Lung microvascular endothelial cell (primary cell): ENCODE measurements at places on chromosomes 4 and X.

DNA sequence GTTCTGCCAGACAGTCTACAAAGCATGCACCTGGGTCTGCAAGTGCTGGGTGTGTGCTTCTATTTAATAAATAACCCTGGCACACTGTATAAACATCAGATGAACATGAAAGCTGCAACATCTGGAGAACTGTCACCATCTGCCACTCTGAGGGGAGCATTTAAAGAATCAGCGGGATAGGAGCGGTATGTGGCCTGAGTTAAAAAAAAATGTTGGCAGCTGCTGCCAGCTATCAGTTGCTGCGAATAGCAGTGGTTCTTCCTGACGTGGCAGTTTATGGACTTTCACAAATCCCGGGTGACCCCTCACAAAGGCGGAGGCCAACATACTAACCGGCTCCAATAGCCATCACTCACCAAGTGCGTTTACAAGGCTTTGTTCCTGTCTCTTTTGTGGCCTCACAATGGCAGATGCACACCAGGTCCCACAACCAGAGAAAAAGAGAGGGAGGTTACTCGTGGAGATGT lies 95.1 kb downstream of the RASL11B start:
- peak; percentile 66 for DNase-seq

GRCh38 chr4:93912146-93912545 lies 83.6 kb downstream of the ATOH1 start:
- no peak for DNase-seq

DNA sequence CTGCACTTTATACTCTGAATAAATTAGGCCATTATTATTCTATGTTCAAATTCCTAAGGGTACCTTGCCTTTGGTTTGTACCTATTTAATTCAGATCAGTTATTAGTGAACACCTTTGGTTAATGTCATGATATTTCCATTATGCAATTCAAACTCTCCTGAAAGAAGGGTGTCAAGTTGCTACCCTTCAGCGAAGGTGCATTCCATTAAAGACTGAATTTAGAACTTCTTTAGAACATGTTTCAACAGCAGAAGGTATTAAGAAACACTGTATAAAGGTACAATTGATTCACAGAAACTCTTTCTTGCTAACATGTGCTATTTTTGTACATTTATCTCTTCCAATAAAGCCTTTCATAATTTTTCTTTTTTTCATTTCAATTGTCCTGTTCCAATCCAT lies 1545.4 kb upstream of the PCDH10 start:
- no peak for DNase-seq

DNA sequence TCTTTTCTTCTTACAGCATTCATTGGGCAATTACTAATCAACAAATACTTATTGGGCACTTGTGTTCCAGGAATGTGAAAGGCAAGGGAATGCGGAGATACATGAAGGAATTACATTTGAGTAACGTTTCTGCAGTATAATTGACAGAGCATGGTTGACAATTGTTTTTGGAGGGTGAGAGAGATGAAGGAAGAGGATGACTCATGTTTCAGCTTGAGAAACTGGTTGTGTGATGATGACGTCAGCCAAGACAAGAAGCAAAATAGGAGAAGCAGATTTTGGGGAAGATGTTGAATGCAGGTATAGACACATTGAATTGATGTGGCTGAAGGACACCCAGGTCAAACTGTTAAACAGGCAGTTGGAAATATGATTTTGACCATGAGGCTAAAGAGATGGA lies 8.0 kb upstream of the CPEB2 start:
- peak; percentile 49 for DNase-seq

GRCh38 chr4:145295547-145295946 lies 115.2 kb upstream of the OTUD4 start:
- no peak for DNase-seq

- no peak for DNase-seq
Observed at GRCh38 chrX:150058728-150059127, 120.4 kb upstream of the EOLA2 start.

DNA sequence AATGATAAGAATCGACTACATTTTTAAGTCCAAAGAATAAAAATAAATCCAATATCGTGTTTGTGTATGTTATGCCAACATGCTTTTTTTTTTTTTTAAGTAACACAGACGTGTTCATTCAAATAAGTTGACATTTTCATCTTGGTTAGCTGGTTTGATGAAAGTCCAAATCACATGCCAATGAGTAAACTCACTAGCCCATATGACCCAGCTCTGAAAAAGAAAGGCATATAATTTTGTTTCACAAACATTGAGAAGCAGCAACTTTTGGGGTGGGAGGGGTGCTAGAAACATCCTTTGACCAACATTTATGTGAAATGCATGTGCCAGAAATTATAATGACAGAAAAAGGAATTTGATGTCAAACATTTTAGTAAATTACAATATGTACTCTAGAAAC lies 61.6 kb upstream of the SPP1 start:
- DNase-seq = no peak

DNA sequence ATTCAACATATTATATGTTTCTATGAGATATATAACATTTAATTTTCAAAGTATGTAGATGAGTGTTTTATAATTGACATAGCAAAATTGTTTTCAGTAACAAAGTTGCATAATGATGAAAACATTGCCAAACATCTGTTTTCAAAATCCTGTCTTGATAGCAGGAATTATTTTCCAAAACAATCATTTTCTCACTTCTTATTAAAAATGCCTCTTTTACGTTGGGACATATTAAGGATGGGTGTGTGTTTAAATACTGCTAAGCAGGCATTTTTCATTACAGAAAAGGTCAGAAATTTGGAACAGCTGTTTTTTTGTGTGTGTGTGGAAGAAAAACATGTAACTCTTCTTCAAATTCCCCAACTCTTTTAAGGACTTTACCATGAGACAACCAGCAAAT lies 452.0 kb downstream of the SPRY1 start:
- DNase-seq = no peak

DNA sequence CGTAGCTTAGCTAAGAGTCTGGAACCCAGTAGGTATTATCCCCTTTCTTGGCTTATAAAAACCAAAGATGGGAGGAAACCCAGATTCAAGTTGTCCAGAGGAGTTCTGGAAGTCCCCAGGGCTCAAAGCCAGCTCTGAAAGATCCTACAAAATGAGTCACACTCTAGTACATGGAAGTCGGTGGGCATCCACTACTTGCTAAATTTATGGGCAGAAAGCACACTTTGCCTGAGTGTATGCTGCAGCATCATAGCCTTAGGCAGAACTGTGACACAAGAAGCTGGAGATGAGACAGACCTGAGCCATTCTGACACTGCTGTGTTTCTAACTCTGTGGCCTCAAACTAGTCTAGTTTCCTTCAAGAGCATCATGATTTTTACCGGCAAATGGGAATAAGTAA lies 429.3 kb downstream of the AFF2 start:
- no peak for DNase-seq

DNA sequence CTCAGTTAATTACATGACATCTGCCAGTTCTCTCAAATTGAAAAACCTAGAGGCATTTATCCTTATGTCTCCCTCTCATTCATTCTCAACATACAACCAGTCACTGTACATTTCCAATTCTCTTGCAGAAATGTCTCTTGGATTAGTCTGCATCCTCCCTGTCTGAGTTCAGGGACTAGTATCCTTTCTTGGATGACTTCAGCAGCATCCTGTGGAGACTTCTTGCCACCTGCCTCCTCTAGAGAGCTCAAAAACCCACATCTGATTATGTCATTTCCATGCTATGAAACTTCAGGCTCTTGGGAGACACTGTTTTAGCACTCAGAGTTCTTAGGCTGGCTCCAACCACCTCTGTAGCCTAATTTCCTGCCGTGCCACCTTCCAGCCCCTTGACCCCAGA lies 515.1 kb upstream of the DIPK2B start:
- DNase-seq = peak; percentile 87

DNA sequence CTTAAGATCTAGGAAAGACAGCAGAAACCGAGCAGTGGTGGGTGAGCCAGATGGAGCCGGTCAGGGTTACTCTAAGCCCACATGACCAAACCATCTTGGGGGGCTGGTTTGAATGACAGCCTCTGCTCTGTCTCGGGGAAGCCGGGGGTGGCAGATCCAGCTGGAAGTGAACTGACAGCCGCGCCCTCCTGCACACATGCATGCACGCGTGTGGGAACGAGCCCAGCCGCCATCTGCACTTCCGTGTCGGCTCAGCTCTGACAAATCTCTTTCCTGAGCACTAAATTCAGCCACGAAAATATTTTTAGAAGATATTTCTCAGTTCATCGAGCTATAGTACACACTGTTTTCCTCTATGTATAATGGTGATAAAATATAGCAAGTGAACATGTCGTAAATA lies 115.5 kb downstream of the DCTD start:
- DNase-seq = no peak

DNA sequence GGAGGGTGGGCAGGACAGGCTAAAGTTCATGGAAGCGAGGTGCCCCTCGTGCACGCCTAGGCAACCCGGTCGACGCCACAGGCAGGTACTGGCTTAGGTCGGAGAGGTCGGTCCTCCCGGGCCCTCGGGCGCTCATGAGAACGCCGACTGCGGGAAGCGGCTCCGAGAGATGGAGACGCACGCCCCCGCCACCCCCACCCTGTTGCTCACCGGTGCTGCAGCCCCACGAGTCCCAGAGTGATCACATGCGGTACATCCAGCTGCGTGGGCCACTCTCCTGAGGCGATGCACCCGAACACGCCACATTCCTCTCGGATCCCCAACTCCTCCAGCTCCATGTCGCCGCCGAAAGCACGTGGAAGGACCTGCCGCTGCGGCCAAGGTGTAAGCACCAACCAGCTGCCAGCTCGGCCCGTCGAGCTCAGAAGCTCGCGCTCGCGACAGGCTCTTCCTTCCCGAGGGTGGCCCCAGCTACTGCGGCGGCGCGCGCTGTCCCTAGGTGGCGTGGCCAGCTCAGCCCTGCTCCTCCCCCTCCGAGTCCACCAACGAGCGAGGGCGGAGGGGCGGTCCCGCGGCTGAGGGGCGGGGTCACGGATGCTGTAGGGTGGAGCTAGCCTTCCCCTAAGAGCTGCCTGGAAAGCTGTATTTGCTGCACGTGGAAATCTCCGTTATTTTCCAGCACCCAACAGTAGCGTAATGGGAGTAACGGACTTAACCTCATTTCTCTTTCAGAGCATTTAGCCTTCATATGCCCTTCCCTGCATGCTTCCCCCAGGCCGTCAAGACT lies at the start of gene PPAT:
PPAT (minus strand) TSS at position 476 of the 787 bp plus-strand sequence; CDS start at position 338, 138 bp downstream.
- peak; percentile 99 for DNase-seq

DNA sequence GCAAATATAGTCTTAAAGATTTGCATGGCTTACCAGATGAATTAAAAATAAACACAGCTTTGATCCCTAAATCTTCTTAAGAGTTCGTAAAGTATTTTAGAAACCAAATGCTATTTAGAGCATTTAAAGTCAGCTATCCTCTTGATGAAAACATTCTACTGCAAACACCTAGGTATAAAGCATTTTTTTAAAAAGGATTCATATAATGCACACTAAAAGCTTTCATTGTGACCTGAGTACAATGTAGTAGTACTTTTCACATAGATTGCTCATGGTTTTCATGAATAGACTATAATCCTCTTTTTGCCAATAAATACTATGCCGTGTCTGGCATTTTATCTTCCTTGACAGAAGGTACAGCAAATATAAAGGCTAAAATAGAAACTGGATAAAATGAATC lies 805.1 kb upstream of the INTU start:
- no peak for DNase-seq

DNA sequence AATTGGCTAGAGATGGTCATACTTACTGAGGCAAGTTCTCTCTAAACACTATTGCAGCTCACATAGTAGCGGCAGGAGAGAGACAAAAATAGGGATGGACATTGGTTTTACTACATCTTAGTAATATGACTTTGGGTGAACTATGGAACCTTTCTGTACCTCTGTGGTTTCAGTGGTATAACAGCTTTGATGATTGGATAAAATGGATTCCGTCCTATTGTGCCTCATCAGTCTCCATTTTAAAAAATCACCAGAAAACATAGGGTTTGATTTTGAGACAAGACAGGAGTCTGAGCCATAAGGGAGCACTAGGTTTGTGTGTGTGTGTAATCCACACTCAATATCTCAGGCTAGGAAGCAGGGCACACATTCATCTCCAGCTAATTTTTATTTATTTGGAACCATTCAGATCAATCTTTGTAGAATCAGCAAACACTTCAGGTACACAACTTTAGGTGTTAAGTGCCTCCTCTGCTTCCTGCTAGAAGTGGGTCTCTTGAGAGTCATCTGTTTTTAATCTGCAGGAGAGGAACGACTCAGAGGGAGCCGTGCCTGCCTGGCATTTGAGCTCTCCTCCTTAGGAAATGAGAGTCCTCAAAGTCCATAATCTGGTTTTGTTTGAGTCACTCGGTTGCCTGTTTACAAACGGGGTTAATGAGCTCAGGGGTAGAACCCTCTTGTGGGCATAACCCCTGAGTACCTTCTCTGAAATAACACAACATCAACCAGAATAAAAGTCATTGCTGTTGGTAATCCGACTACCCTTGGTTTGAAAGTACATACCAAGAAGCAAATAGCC lies 238.5 kb upstream of the BOD1L1 start:
- DNase-seq = no peak

DNA sequence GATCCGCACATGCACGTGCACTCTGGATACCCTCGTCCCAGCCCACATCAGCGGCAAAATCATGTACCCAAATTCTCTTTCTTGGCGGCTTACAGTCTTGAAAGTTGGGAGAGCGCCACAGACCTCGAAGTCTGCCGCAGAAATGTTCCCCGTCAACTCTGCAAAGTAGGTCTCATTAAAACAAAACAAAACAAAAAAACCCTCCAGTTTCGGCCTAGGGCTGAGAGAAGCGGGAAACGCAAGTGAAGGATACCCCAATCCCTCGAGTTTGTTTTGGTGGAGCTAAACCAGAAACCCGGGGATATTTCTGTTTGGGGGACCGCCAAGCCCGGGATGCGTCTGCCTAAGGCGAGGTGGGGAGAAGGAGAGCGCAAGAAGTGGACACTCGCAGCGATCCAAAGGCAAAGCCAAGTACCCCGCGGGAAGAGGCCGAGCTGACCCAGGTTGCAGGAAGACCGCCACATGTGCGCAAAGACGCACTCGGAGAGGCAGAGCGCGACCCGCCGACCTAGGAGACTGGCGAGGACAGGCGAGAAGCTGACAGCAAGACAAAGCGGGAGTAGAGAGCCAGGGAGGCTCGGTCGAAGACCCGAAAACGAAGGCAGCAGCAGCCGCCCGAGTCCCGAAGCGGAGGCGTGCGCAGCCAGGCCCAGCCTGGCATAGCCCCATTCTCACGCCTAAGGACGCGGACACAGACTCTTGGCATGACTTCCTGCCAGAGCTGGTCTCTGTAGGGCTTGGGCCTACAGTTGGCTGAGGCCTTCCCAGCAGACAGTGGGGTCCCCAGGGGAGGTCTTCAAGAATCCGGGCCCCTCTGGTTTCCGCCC lies 49.6 kb upstream of the BCOR start:
- DNase-seq = no peak

DNA sequence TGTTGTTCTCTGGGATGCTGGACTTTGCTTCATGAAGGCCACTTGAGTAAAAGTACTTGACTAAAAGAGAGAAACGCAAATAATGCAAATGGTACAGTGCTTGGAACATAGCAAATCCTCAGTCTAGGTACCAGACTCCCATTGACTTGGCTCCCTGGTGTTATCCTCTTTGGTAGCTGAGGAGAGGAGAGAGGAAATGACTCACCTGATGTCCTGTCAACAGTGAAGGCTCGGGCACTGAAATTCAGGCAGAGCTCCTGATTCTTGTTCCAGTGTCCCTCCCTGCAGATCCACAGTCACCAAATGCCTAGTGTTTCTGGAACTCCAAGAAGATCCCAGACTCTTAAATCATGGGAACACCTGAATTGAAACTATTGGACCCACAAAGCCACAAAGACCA lies 22.5 kb upstream of the TCEAL4 start:
- DNase-seq = peak; percentile 8
